ENCODE measurements at places on chromosomes 5 and 9.

DNA sequence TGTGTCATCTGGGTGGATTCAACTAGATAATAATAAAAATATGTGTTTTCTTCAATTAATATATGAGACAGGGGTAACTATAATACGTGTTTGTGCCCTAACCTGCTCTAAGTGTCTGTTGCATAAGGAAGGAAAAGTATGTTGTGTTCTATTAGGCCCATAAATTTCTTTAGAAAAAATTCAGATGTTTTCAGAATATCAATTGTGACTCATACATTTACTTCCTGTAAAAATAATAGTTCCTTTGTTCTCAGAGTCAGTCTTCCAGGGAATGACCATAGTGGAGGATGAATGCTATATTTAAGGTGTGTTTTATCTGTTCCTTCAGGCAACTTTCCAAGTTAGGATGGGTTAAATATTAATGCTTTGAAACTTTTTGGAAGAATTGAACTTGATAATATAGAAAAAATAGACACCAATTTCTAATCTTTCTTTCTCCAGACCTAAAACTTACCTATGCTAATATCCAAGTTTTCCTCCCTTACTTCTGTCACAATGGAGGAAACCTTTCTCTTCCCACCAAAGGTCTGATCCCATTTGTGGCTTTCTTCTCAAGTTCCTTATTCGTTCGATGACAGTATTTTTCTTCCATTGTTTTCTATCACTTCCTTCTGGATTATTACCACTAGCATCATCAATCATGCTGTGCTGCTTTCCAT lies 49.9 kb downstream of the ISL1 start:
- DNase-seq = no peak

- DNase-seq = no peak
These were observed 72.8 kb downstream of the PRRT1B start for GRCh38 chr9:131618071-131618479.

- DNase-seq = no peak
These were observed 2.2 kb upstream of the ICE1 start for GRCh38 chr5:5420251-5420650.

GRCh38 chr5:2110137-2110933 lies 227.6 kb upstream of the IRX4 start:
- DNase-seq = no peak

- DNase-seq = peak; percentile 63
These were observed 91.8 kb downstream of the PDE6A start for GRCh38 chr5:149852641-149853330.

- DNase-seq = no peak
These were observed 144.6 kb upstream of the NMUR2 start for GRCh38 chr5:152549709-152550108.

DNA sequence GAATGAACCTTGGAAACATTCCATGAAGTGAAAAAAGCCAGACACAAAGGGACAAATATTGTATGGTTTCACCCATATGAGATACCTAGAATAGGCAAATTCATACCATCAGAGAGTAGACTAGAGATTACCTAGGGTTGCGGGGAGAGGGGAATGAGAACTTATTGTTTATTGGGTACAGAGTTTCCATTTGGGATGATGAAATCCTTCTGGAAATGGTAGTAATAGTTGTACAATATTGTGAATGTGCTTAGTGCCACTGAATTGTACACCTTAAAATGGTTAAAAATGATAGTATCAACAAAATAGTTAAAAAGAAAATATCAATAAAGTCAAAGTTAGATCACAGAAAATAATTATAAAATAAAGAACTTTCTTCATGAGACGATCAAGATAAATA lies 25.5 kb downstream of the CATSPER3 start:
- no peak for DNase-seq

DNA sequence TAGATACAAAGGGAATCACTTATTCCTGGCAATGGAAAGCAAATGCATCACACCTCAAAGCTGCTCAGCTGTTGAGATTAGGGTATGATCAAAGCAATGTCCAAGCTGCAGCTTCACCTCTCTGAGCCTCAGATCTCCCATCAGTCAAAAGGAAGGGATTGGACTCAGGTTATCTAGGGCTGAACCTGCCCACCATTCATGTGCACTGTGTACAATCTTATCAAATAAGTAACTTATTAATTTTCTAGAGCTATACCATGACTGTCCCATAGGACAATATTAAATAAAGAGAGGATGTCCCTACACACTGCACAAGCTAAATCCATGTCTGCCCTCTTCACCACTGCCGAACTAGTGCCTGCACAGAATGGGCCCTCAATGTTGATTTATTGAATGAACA lies 127.0 kb downstream of the HSD17B3 start:
- DNase-seq = no peak

GRCh38 chr5:174793684-174794328 lies 69.4 kb downstream of the MSX2 start:
- DNase-seq = peak; percentile 71

DNA sequence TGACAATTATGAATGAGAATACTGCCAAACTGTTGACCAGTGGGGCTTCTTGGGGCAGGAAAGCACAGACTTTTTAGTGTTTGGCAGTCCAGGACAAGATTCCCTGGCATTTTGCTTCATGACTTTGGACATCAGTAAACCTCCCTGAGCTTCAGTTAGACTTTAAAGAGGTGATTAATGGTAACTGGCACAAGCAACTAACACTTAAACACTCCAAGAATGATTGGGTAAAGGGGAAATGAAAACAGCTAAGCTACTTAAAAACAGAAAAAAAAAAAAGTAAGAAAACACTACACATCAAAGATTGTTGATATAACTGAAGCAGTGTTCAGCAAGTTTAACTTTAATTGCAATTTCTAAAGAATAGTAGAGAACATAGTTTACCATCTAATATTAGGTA lies 13.4 kb downstream of the PAIP1 start:
- DNase-seq = no peak

DNA sequence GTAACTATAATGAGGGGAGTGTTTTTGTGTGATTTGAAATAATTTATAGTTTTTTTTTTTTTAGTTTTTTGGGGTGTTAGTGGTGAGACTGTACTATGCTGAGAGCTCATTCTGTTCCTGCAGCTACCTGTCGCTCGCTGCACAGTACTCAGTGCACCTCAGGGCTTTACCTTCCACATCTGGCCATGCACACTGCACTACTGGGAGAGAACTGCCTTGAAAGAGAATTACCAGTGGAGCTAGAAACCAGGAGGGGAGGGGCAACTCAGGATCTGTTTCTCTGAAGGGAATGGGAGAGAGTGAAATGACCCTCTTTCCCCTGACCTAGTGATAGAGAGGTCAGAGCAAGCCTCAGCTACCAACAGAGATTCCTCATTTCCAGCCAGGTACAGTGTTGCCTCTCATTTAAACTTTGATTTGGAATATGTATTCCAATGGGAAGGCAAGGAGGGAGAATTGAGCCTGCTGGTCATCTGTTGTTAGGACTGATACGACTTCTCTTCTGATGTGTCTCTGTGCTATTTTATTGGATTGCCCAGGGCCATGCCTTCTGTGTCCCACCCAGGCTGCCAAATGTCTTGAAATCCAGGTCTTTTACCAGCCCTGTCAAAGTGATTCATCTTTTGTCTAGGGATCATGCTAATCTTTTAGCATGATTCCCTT lies 8.9 kb downstream of the ATG10 start:
- no peak for DNase-seq

All from activated T-cell treated with anti-CD3 and anti-CD28 coated beads, Interleukin-2, amount 50 U/mL, for 48 hours (primary cell).